ENCODE measurements at places on chromosomes 6 and 20. TPM values are rescaled to one million over a fixed set of nuclear protein-coding genes. Genes with fewer than 3 reads are reported as not detected.

DNMT3B gene
- total RNA-seq = 3.3 TPM

- no peak for DNase-seq
Measured at GRCh38 chr20:31716818-31717477, 5.7 kb downstream of the BCL2L1 start.

SIRPB2 gene
- total RNA-seq = not detected

ME1 gene
- total RNA-seq = 49.6 TPM

- no peak for DNase-seq
Measured at GRCh38 chr6:85482206-85482904, 32.5 kb downstream of the NT5E start.

GRCh38 chr6:44662461-44663121 is 275.1 kb downstream of the CDC5L start:
- DNase-seq = peak; percentile 80

DNA sequence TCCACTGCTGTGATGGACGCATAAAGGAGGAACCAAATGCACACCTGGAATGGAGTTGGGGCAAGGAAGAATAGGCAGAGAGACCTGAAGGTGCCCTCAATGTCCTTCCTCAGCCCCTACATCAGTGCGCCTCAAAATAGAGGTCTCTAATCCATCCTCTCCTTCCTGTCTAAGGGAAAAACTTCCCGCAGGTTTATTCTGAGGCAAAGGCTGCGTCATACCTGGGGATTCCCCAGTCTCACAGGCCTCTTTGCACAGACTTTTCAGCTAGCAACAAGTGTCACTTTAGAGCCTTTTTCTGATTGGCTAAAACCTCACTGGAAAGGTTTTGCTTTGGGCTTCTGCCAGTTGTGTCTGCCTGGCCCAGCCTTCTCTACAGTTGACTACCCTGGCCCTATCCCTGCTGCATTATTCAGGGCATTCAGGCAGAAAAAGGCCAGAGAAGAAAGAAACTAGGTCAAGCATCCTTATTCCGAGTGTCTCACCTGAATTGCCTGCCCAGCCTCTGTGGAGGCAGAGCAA is 1.8 kb upstream of the HLA-DQB1 start:
- DNase-seq = no peak

- DNase-seq = peak; percentile 98
Measured at GRCh38 chr20:33554914-33555420, 65.1 kb downstream of the CBFA2T2 start.

DNA sequence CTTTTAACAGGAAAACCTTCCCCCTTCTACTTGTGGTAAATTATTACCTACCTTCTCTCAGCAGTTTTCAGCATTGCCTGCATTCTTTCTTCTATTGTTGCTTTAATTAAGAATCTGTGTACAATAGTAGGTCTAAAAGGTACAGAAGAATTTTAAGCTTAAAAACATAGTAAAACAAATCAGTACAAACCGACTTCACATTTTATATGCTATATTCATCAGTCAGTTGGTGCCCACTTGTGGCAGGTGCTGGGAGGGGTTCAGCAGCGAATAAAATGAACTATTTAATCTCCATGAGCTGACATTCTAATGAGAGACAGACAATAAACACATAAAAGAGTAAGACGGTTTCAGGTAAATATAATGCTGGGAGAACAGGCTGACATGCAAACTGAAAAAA is 73.4 kb upstream of the FBXO30 start:
- no peak for DNase-seq

SIGLEC1 gene
- total RNA-seq = not detected

GRCh38 chr6:34585512-34586061 is 29.5 kb upstream of the SPDEF start:
- peak; percentile 29 for DNase-seq

DNA sequence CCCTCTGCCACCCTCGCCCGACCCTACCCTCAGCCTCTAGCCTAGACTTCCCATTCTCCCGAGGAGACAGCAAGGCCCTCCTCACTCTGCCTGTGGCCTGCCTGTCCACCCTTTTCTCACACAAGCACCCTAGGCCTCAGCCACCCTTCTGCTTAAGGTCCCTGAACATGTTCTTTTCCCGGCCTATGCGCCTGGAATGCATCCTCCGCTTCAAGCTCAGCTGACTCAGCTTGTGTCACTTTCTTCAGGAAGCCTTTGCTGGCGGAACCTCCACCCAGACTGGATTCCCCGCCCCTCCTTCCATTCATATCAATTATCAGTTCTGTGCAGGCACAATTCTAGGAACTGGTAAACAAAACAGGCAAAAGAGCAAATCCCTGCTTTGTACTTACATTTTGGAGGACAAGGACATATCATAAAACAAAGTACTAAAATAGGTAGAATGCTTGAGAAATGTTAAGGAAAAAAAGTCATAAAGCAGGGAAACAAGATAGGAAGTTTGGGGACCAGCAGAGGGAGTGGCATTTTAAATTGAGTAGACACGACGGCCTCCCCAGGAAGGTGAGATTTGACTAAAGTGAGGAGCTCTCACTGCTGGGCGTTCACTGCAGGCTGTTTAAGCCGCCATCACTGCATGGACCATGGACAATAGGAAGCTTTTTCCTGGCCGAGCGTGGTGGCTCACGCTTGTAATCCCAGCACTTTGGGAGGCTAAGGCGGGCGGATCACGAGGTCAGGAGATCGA is 17.9 kb upstream of the SNHG17 start:
- no peak for DNase-seq

MLIP gene
- total RNA-seq = not detected

DNA sequence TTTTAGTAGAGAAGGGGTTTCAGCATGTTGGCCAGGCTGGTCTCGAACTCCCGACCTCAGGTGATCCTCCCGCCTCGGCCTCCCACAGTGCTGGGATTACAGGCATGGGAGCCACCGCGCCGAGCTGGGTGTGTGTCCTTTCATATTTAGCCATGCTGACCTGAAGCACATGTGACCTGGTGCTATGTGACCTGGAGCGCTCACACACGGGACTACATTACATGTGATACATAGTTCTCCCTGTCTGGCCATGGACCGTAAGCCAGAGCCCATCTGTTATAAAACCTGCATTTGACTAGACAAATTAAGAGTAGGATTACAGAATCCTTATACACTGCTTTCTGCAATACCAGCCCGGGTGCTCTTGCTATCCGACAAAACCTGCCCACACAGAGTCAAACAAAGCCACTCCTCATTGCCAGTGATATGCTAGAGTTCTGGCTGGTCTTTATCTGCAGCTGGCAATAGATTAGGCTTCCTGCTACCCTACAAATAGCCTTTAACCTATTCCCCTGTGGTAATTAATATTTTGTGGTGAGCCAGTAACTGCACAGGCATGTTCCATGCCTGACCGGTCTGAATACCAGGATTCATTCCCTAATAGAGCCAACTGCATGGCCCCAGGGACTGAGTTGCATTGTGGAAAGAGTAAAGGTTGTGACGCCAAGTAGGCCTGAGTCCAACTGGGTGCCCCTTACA is 26.3 kb upstream of the FAM50B start:
- no peak for DNase-seq

DNA sequence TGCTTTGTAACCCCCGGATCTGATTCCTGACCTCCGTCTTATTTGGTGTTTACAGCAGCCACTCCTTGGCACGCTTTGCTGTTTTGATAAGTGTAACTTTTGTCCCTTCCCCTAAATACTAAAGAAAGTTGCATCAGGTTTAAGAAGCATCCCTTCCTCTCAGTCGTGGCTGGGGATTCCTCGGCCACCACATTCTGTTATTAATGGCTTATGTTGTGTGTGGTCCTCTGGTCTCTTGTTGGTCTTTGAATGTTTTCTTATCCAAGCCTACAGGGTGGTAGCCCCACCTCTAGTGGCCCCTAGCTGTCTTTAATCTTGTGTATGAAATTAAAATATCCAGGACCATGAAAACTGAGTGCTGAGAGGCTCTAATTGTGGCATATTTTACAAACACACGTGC is 37.5 kb upstream of the FNDC1 start:
- DNase-seq = no peak

GRCh38 chr20:38255393-38255792 is 5.1 kb downstream of the KIAA1755 start:
- DNase-seq = no peak

DNA sequence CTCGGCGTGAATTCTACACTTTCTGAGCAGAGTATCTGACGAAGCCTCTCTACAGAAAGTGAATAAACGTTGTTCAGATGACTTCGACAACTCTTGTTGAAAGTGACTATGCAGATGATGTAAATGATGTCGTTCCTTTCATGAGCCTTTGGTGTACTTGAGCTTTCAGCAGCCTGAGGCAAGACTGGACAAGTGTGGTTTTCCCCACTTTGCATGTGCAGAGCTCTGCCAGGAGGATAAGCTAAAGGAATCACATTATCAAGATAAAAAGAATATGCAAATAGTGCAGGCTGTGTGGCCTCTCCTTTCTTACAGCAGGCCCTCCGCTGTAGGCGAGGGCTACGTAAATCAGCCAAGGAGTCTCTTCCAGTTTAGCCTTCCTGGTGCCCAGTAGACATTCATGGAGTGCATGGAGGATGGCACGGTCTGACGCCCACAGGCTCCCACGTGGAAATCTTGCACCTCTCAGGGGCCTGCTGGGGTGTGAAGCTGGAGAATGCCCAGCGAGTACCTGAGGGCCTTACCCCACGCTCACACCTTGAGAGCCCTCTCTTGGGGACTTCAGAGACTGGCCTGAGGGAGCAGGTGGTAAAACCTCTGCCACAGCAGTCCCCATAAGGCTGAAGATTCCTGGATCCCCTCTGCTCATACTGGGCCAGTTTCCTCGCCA is 54.9 kb downstream of the RPP40 start:
- DNase-seq = no peak

DNA sequence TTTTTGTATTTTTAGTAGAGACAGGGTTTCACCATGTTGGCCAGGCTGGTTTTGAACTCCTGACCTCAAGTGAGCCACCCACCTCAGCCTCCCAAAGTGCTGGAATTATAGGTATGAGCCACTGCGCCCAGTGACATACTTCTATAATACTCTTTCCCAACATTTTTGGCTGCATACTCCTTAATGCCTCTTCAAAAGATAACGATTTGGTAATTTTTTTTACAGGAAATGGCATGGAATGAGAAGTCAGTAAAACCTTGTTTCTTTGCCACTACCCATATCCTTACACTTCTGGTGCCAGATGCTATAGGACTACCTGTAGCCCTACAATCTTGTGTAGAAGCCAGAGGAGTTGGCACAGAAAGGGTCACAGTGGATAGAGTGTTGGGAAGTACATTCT is 41.4 kb upstream of the SGK1 start:
- no peak for DNase-seq

DNA sequence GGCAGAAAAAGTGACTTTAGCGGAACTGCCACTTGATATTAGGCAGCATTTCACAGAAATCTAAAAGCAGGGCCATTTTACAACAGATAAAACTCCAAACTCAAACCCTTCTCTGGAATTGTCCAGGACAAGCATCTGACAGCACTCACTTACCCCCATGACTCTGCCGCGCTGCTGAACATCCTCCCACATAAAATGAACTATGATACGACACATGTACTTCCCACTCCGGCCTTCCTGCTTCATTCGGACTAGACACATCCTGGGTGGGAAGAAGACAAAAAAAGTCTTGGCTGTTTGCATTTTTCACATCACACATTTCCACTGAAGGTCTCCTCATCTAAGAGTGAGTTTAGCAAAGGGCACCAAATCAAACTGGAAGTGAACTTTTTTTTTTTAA is 54.8 kb upstream of the FAM83C start:
- no peak for DNase-seq

DNA sequence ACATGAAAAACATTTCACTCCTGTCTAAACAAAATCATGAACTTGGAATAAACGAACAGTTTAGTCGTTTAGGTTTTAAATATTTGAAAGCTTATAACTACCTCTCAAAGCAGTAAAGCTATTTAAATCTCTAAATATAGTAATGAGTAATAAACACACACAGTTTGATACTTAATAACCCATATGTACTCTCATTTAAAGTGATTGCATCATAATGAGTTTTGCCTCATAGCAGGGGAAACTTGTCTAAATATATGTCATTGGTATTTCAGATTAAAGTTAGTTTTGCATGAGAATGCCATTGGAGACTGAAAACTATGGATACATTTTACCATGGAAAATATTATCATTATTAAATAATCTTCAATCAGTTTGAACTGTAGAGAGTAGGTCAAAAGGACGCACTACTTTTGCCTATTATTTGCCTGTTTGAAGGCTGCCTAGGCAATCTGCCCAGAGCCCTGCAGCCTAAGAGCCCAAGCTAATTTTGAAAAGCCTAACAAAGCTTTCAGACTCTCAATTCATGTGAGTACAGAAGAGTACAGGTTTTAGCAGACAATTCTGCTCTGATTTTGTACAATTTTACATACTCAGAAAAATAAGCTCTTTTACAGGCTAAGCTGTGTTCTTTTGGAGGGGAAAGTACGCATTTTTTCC is 632.8 kb downstream of the HACE1 start:
- DNase-seq = no peak

DNA sequence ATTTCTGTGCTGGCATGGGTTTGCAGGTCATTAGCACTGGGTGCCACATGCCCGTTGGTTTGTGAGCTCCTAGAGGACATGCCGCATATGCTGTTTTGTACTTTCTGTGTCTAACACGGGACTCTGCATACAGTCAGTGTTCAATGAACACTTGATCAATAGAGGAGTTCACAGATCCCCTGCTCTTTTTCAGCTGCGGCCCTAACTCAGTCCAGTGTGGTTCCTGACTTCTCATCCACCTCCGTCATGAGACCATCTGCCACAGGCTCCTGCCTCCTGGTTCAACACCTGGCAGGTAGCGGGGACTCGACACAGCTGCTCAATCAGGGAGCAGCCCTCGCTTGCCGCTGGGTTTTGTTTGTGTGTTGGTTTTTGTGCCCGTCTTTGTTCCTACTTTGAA is 13.8 kb upstream of the BMP7 start:
- no peak for DNase-seq
